ENCODE measurements at places on chromosomes 13 and 19.

- no peak for DNase-seq
These were observed 277.8 kb downstream of the FOXO1 start for GRCh38 chr13:40388617-40389016.

- DNase-seq, result no peak
These were observed 1.8 kb downstream of the ZNF175 start for GRCh38 chr19:51572908-51573307.

GRCh38 chr13:30381049-30381448 lies 41.2 kb upstream of the UBE2L5 start:
- no peak for DNase-seq

DNA sequence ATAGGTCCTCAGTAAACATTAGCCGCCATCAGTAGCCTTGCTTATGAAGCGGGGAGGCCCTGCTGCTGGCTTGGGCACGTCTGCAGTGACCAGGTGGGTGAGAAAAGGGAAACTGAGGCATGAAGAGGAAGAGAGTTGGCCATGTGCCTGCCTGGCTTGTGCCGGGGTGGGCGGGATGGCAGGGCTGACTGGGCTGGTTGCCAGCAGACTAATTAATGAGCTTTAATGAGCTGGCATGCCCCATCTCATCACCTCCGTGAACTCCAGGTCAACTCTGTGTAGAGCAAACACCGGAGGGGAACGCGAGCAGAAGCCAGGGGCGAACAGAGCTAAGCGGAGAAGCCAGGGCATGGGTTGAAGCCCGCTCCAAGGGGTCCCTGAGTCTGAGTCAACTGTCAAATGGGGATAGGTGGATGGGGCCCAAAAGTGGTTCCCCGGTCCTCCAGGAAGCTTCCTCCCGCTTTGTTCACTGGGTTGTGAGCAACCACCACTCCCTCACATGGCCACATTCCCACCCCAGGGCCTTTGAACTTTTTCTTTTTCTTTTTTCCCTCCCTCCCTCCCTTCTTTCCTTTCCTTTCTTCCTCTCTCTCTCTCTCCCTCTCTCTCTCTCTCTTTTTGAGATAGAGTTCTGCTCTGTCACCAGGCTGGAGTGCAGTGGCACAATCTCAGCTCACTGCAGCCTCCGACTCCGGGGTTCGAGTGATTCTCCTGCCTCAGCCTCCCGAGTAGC lies 8.7 kb downstream of the NR2F6 start:
- DNase-seq, result no peak

DNA sequence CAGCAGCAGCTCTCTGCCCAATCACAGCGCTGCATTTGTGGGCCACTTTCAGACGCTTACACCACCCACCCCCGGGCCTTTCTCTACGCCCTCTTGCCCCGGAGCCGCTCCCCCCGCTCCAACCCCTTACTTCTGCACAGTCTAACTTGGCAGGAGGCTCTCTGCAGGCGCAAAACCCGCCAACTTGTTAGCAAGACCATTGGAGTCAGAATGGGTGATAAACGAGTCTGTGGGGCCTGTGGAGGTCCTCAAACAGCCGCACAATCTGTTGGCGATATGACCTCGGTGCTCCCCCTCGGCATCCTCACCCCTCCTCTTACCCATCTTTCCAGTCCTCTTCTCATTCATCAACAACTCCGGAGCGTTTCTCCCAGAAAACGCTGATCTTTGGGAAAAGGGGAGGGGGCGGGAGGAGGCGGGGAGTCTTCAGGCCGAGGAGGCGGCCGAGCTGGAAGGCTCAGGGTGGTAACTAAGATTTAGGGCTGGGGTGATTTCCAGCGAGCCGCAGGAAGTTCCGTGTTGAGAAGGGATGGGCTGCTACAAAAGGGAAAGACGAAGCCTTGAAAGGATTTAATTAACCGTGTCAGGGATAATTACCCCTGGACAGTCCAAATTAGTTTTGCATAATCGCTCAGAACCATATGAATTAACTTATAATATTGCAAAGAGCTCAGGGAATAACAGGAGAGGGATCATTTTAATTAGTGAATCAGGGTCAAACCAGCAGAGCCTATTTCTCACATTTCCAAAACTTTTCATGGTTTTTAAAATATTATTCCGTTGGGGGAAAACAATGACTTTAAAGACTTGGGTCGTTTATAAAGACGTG lies 4.1 kb downstream of the SOX21 start:
- DNase-seq, result no peak

DNA sequence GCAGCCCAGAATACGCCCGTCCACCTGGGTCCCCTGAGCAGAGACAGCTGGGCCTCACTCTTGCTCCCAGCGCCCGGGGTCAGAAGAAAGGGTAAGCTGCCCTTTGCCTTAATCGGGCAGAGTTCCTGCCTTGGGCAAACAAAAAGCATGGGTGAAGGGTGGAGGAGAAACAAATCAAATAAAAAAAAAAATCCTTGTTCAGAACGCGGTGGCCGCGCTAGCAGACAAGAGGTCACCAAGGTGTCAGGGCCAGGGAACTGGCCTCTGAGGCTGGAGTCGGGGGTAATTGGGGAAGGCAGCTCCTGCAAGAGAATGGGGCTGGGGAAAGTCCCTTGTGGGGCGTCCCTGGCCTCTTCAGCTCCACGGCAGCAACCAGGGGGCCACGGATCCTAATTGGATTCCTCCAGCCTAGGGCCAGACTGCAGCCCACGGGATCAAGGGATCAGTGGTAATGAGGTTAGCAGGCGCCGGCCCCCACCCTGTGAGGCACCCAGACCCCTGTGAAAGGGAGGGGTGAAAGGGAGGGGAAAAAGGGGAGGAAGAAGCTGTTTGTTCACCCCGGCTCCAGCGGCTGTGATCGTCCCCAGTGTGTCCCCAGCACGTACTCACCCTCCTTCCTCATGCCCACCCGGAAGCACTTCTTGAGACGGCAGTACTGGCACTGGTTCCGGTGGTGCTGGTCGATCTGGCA lies 5.5 kb downstream of the NR2F6 start:
- DNase-seq, result no peak

GRCh38 chr19:53156850-53157249 lies 2.0 kb downstream of the ZNF347 start:
- no peak for DNase-seq

DNA sequence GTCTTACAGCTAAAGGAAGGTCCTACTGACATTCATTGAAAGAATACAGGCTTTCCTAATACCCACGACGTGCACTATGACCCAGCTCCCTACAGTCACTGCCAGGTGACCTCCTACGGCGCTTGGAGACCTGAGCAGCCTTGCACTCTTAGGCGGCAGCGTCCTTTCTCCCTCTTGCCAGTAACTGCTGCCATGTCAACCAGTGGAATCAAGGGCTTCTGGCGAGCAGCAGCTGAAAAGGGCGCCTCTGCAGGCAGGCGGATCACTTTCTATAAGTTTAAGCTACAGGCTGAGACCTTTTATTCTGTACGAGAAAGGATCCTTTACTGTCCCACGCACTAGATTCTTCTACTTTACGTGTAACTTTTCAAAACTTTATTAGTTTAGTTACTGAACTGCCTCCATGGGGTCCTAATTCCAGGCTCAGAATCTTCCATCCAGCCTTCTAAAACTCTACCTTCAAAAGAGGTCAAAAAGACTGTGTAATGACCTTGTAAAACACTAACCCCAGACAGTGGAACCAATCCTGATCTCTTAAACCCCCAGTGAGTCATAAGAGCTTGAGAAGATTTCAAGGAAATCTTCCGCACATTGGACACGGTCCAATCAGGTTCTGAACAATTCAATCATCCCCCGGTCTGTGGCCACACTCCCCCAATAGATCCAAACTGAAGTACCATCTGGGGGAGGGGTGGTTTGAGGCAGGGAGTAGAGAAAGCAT lies 1.9 kb downstream of the KCTD12 start:
- no peak for DNase-seq

DNA sequence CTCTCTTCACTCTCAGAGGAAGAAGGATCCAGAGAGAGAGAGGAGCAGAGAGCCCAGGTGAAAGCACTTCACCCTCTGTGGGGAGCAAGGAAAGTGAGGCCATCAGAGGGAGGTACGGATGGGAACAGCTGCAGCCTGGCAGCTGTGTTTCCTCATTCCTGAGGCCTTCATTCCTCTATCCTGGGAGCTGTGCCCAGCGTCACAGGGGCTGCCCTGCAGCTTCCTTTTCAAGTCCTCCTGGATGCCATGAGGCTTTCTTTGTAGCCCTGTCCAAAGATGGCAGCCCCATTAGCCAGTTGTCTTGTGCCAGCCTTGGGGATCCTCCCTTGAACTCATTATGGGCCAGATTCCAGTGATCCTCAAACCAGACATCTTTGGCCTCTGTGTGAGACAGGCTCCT lies 76.8 kb upstream of the PCDH8 start:
- DNase-seq, result no peak

DNA sequence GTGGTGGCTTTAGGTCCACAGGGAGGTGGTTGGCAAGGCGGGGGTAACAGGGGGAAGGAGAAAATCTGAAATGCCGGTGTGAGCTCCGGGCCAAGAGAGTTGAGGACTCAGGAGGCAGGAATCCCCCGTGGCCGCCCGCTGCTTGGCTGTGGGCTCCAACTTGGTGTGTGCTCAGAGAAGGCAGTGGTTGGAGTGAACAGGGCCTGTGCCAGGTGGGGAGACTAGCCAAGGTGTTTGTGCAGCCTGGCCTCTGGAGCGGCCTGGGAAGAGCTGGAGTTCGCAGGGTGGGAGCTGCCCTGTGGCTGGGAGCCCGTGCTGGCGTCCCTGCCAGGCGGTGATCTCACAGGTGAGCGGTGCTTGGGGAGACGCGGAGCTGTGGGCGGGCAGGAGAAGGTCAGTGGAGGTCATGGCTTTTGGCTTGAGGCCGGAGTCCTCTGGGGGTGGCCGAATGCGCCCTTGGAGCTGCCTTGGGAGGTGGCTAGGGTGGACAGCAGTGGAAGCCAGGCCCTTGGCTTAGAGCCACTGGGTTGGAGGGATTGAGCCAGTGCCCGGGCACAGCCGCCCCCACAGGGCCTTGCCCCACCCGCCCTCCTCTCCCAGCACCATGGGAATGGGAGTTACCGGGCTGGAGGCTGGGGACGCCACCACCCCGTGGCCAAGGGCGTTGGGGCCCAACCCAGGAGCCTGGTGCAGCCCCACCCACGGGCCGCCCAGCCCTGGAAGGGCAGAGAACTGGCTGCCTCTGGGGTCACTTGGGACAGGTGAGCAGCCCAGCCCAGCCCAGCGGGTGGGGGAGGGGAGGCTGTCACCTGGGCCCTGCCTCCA lies 7.1 kb upstream of the CIRBP start:
- no peak for DNase-seq

DNA sequence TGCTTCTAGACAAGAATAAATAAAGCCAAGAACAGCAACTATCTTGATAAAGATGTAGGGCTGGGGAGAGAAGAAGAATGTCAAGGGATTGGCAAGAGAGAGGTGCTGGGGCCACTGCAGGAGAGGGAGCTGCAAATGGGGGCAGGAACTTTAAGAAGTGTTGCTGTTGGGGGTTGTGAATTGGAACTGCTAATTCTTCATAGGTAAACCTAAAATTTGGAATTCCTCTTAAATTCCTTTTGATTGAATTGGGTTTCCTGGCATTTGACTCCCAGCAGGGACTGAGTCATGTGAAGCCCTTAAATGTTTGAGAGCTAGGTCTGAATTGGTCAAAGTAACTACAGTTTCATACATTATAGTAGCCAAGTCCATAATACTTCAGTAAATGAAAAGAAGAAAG lies 305.6 kb upstream of the TMTC4 start:
- no peak for DNase-seq

GRCh38 chr13:44974056-44974793 lies 15.0 kb downstream of the NUFIP1 start:
- DNase-seq, result no peak

GRCh38 chr13:84139561-84140158 lies 257.4 kb upstream of the SLITRK1 start:
- DNase-seq, result no peak

DNA sequence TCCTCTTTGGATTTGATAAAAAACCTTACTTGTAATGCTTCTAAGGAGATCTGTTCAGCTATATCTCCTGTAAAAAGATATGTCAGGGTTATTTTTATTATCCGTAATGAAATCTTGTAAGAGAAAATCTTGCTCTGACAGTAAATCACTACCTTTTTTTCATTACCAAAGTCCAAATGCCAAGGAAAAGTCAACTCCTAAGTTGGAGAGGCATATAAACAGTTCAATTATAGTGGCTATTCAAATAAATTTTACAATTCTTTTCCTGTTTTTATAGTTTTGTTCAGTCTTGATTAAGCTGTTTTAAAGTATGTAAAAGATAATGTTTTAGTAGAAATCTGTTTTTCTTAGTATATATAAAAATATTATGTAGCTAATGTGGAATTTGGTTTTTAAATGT lies 9.0 kb downstream of the KCTD4 start:
- no peak for DNase-seq

DNA sequence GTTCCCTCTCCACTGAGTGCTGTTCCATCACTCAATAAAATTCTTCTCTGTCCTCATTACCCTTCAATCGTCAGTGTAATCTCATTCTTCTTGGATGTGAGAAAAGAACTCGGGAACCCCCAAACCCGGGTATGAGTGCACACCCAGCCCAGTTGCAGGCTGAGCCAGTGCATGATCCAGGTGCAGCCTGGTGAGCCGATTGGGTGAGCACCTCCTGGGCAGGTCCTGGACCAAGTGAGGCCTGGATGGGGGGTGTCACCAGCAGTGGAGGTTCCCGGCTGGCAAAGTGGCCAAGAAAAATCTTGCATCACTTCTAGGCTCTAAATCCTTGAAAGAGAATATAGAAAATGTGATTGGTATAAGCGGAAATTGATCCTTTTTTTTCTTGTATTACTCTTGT lies 878.8 kb upstream of the KLHL1 start:
- no peak for DNase-seq

DNA sequence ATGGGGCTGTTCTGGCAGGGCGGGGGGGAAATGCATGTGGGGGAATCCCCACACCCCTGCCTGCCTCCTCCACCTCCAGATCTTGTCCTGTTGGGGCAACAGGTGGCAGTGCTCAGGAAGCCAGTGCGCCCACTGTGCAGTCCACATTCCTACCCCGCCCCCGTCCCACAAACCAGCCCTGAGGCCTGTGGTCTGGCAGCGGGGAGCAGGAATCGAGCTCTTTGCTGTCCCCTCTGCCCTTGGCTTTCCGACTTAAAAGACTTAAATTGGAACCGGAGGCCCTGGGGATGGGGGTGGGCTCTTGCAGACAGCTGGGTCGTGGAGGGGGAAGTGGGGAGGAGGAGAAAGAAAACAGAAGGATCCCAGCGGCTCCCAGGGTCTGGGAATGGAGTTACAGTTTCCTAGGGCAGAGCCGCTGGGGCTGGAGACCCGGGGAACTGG lies 4.3 kb downstream of the NANOS3 start:
- no peak for DNase-seq

GRCh38 chr19:3556978-3557460 lies 367 bp downstream of the MFSD12 start:
- no peak for DNase-seq

DNA sequence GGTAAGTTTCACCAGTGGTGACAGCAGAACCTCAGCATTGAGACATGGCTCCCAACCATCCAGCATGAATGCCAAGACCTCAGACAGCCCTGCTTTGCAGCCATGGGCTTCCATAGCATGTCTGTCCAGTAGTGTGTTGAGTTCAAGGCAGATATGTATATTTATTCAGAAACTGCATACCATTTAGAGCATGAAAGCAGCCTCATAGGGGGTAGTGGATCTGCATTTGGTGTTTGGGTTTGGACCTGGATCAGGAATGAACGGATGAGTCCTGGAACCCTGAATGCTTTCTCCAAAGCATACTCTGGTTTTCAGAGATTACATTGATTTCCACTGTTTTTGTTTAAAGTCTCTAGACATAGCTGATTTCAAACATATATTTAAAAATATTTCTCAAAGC lies 114.3 kb downstream of the ESD start:
- no peak for DNase-seq

- no peak for DNase-seq
These were observed 24.6 kb upstream of the SEMA6B start for GRCh38 chr19:4583961-4584669.

Data from GOT3 (cell line).